GM04504 (cell line): ENCODE measurements at places on chromosomes 7 and 10.
A peak's percentile ranks its signal among the peaks of the same experiment; 100 is the strongest.

DNA sequence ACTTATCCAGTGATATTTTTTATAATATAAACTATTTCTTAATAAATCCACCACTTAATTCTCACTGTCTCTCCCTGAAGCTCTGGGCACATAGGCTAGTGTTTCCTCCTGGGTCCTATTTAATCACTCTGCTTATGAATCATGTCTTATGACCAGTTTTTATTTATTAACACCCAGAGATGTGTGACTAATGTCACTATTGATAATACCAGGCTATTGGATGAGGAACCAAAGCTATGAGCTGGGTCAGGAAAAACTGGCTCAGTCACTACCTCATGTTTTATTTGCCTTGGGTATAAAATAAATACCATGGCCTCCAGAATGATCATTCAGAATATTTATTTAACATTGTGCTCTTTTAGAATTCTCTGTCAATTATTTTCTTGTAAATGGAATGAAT is 5.2 kb downstream of the SEMA3E start:
- DNase-seq = no peak

- no peak for DNase-seq
Observed at GRCh38 chr7:124791426-124791825, 25.8 kb upstream of the GPR37 start.

DNA sequence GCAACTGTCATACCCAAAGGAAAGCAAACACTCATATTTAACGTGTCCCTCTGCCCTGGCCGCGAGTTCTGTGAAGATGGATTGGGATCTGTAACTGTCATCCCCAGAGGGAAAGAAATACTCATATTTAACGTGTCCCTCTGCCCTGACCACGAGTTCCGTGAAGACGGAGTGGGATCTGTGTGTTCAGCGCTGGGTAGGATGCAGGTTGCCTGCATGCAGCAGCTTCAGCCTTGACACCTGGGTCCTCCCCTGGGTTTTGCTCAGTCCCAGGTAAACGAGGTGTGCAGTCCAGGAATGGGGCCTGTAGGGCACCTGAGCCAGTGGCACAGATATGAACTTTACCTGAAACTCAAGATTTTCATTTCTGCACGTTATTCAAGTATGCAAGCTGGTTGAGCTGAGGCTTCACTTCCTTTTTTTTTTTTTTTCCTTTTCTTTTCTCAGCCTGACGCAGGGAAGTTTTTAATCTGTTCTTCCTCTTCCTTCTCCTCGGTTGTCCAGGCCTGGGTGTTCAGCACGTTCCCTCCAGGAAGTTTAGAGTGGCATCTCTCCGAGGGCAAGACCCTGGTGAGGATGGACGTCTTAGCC is 159.0 kb upstream of the SHH start:
- DNase-seq = no peak

DNA sequence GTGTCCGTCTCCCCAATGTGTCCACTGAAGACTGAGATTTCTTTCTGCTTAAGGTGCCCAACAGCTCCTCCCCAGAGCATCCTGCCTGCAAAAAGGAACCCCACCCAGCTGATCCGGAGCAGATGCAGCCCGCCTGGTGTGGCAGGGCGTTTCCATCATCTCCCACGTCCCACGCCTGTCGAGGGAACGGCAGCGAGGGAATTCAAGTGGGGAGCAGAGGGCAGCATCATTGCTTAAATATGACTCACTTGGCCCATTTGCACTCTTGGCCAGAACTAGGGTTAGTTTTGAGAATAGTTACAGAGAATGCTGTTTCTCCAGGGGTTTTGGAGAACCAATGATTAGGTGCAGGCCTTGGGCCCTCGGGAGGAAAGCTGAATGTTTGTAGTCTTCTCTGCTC is 20.8 kb downstream of the VWA2 start:
- peak; percentile 63 for DNase-seq

DNA sequence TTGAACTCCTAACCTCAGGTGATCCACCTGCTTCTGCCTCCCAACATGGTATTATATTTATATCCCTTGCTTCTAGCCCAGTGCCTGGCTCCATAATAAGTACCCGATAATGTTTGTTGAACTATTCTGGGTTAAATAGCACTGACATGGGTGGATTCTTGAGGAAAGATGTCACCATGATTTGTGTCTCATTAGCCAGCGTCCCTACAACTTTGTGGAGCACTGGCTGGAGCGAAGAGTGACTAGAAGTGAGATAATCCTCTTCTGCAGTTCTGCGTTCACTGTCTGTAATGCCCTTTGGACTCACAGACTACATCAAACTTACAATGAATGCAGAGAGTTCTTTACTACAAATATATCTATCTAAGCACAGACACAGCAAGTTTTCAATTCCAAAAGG is 16.9 kb upstream of the AKR1E2 start:
- no peak for DNase-seq

GRCh38 chr7:131218727-131219128 is 108.9 kb upstream of the MKLN1 start:
- no peak for DNase-seq
